Stimulated activated CD8-positive, alpha-beta memory T cell treated with anti-CD3 and anti-CD28 coated beads, Interleukin-2, amount 100 ng/mL, for 1 hour (primary cell): ENCODE measurements at places on chromosomes 11 and 22.

DNA sequence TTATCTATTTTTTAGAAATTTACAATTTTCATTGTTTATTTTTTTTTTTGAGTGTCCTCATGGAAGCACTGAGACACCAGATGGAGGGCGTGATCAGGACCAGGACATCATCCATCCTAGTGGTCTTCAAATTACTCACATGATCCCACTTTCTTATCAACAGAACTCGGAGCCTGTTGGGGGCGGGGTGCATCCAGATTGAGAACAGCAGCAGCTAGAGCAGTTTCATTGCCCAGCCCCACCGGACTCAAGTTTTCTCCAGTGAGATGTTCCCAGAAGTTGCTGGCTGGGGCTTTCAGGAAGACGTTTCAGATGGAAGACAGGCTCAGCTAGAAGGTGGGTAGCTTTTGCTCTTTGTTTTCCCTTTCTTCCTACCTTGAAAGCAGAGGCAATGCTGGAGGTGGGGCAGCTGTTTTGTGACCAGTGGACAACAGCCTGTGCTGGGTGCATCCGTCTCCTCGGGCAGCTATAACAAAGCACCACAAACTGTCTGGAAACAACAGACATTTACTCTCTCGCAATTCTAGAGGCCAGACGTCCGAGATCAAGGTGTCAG is 562.1 kb downstream of the TBC1D22A start:
- DNase-seq: no peak

DNA sequence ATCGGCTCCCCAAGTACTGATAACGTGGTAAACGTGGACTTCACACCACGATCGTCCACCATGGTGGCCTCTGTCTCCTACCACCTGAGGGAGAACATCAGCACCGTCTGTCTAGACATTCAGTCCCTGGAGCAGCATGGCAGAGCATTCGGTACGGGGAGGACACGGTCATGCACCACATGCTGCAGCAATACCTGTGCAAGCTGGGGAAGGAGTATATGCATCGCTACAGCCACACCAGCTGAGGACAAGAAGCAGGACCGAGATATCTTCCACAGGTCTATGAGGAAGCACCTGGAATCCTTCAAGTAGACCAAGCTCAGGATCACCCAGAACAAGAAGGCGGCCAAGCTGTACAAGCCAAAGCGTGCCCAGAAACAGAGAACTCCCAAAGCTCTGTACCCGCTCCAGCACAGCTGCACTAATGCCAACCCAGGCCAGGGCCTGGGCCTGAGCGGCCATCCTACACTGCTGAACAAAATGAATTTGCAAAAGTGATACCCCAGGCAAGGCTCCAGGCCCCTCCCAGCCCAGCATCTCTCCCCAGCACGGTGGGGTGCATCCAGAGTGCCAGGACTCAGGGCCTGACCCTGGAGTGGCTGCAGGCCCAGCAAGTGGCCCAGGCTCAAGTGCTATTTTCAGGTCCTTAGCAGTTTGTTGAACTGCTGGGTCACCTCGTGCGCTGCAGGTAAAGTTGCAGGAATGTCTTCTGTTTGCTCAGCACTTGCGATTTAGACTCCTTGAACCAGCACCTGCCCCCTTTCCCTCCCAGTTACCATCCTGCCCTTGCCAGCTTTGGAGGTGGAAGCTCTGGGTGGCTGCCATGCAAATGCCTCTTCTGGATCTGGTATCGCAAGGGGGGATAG is 119.3 kb upstream of the SERPIND1 start:
- no peak for DNase-seq

DNA sequence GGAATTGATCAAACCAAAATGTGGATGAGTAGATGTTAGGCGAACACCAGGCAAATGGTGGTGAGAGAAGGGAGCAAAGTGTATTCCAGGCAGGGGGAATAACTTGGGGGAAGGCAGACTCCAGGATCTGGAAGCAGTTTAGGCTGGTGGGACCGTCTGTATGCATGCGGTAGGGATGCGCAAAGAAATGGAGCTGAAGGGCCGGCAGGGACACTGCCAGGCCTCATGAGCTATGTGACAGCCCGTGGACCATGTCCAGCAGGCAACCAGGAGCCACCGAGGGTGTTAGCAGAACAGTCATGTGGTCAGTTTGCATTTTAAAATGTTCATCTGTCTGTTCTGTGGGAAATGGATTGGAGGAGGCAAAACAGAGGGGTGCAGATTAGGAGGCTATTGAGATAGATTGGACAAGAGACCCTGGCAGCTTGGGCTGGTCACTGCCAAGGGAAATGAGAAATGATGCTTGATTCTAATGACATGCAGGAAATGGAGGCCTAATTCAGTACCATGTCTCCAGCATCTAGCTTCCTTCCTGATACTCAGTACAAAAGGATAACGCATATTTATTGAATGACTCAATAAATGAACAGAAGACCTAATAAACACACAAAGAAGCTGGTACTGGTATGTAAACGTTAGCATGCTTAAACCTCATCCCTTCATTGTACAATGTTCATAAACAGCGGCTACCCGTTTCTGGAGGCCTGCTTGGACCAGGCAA is 412.4 kb downstream of the BUD13 start:
- DNase-seq: no peak

GRCh38 chr11:64928957-64929356 is 4.5 kb downstream of the PPP2R5B start:
- no peak for DNase-seq

GRCh38 chr11:68948496-68948895 is 32.3 kb downstream of the MRGPRD start:
- no peak for DNase-seq

GRCh38 chr11:62457478-62457877 is 38.6 kb downstream of the SCGB1A1 start:
- DNase-seq: no peak

DNA sequence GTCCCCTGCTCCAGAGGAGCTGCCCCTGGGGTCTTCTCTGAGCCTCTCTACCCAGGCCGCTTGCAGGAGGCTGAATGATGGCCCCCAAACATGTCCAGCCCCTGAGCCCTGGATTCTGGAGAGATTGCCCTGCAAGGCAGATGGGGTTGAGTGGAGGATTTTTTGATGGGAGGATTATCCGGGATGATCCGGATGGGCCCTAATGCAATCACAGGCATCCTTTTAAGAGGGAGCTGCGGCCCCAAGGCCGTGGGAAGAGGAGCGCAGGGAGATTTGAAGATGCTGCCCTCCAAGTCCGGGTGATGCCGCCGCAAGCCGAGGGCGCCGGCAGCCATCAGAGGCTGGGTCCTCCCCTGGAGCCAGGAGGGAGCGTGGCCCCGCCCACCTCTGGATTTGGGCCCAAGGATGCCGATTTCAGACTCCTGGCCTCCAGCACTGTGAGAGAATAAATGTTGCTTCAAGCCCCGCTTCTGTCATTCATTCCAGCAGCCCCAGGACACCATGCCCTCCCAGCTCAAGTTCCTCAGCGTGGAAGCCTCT is 66.0 kb downstream of the WNT7B start:
- no peak for DNase-seq

DNA sequence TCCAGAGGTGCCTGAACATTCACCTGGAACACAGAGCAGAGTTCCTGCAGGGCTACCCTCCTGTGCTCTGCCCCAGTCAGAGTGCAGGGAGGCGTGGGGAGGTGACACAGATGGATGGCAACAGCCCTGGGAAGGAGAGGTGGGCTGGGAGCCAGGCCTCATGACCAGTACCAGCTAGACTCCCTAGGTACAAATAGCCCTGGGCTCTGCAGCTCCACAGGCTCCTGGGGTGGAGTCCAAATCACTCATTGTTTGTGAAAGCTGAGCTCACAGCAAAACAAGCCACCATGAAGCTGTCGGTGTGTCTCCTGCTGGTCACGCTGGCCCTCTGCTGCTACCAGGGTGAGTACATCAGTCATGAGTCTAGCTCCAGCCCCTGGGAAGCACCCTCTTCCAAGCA is at the start of gene SCGB1D2:
Gene SCGB1D2, plus strand, starts transcription at position 219 of the 400 bp plus-strand sequence. Its CDS starts 69 bp downstream, at position 288.
- DNase-seq: no peak

DNA sequence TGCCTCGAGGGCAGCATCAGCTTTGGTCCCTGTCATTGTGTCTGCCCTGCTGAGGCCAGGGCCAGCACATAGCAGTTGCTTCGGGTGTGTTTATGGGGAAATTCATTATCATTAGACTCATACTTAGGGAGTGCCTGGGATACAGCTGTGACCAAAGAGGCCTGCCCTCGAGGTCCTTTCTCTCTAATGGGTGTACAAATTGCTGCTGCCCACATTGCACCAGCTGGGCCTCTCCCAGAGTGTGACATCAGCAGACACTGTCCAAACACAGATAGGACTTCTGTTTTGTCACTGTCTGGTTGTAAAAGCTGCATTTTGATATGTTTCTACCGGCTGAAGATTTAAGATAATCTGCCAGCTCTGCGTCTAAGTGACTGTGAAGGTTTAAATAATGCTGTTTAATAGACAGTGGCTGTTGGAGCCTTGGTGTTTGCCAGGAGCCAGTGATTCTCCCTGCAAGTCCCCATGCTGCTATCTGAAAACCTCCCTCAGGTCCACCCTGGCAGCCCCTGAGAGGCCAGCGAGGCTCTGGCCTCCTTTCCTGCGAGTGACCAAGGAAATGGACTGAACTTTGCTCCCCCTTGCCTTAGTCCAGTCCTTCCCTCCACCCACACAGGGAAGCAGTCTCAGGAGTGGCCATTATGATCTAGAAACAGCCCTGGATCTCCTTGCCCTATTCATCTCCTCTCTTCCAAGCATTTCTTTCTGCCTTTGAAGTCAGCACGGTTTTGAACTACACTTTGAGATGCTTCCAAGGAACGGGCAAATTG is 505.2 kb downstream of the TBC1D22A start:
- no peak for DNase-seq

DNA sequence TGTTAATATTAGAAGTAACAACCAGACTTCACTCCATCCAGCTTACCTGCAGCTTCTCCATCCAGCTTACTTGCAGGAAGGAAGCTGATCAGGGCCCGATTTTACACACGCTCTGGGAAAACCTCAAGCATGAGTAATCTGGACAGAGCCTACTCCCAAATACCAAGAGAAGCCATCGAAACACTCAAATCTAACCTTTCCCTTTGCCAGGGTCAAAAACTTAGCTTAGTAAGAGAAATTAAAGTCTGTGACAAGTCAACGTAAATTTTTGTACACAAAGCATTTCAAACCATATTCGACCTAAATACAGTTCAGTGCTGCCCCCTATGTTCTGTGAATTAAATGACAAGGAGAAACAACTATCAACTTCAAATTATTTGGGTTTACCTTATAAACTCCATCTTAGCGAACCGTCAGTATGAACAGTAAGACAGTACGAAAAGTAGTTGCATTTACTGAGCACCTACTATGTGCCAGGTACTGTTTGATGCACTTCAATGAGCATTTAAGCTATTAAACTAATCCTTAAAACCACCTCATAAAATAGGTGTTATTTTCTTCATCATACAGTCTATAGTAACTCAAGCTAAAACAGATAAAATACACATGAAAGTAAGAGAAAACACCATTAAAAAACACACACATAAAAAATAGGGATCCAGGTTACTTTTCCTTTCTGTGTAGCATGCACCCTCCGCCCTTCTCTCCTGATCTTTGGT is 36.9 kb downstream of the ARFGAP3 start:
- DNase-seq: no peak

DNA sequence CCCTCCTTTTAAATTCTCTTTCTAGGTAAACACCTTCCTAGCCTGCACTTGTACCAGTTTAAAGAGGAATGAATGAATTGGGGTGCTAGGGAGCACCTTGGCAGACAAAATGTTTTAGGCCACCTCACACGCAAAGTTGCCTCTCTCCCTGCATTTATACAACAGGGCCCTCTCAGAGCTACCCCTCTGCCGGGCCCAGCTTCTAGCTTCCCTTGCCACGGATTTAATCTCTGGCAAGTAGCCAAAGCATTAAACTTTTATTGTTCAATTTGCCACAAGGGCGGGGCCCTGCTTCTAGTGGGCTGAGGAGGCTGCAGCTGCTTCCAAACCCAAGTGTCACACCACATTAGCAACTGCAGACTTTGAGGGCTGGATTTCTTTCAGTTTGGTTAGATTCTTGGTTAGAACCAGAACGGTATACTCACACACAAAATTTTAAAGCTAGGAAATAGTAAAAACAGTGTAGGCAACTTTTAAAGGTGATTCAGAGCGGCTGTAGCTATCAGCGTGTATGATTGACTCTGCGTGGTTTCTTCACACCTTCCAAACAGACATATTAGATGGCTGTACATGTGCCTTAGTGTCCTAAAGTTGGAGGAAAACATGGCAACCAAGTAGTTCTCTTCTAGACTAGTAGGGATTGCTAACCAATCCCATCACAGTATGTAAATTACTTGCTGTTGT is 6.5 kb downstream of the KREMEN1 start:
- no peak for DNase-seq

GRCh38 chr22:41286639-41287091 is 678 bp upstream of the RANGAP1 start:
- no peak for DNase-seq

DNA sequence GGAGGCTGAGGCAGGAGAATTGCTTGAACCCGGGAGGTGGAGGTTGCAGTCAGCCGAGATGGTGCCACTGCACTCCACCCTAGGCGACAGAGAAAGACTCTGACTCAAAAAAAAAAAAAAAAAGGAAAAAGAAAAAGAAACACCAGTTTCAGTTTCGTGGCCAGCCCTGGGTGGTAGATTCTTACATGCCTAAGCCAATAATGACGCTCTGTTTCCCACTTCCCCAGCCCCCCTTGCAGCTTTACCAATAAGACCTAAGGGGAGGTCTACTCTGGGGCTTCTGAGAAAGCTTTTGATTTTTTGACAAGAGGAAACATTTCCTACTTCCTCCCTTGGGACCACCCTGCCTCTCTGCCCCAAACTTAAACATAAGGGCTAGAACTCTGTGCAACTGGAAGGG is 30.0 kb upstream of the PTPRJ start:
- peak; percentile 33 for DNase-seq

DNA sequence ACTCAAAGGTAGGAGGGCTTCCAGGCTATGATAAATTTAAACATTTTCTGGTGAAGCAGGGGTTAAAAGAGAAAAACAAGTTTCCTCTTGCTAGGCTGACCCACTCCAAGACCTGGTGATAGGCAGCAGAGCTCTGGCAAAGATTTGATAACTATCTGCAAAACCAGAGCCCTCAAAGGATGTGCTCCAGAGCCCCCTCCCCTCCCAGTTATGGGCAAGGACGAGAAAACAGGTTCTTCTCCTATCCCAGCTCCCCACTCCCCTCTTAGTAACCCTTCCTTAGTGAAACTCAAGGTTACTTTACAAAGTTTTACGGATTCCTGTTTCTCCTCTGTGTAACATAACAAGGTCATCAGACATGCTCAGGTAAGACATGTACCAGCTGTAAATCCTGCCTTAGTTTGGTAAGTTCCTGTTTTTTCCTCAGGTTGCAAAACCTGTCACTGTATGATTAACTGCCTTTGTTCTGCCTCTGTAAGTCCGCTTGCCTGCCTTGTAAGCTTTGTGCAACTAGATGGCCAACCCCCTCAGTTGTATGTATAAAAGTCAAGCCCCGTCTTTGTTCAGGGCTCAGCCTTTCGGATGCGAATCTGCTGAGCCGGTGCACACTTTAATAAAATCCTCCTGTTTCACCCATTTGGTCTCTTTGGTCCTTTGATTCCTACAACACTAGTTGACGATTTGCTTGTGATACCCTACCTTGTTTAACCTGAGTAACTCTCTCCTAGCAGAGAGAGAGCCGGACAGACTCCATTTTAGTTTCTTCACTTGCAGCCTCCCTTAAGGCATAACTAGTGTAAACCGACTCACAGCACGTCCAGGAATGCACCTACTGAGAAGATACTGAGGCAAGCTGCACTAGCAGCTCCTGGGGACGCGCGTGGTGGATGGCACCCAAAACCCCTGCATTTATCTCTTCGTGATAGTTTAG is 13.9 kb downstream of the APOBEC3H start:
- no peak for DNase-seq

- no peak for DNase-seq
Observed at GRCh38 chr11:131370090-131370751, at the start of gene NTM. TSS of gene NTM (plus strand) at chr11:131370615.
